ENCODE measurements at places on chromosomes 3 and 15.

DNA sequence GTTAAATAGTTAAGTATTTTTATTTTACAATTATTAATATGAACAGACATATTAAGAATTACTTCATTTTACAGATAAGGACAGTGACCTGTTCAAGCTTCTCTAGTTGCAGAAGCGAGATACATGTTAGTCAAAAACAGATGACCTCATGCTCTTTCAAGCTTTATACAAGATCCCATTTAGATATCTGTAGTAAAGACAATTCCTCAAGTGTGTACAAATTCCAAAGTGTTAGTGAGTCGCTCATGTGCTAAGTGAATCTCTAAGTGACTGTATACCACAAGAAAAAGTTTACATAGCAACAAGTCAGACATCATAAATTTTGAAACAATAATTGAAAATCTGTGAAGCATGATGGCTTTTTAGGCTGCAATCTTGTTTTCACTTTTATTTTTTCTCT is 293.8 kb downstream of the ROBO1 start:
- DNase-seq: no peak

- DNase-seq: no peak
These were observed 66.1 kb downstream of the TPRA1 start for GRCh38 chr3:127524296-127524896.

DNA sequence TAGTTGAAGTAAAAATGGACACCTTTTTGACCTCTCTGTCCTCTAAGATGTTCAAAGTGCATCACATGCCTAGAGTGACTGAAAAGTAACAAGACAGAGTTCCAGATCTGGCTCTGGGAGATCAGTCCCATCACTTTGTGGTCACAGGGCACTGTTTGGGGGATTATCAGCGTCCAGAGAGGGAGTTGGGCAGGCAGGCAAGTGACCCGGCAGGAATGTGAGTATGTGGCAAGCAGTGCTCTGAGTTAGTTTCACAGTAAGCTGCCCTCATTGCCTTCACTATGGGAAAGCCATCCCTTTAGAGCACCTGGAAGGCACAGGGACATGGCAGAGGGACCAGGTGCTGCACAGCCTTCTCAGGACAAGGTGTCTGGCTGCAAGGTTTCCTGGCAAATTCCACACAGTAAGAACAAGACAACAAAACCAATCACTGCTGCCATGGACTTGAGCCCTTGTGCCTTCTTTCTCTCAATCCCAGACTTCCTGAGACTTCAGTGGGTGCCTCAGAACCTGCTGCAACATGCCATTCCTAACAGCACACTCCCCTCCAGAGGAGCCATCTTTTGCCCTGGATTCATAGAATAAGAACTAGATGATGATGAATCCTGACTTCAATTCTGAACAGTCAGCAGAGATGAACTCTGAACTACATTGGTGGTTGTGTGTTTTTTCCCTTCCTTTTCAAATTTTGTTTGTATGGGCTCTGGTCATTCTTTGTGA is 55.2 kb downstream of the TIPARP start:
- no peak for DNase-seq

GRCh38 chr3:185651971-185652370 is 65.9 kb downstream of the SENP2 start:
- DNase-seq: no peak

GRCh38 chr15:47504624-47505256 is 212.6 kb upstream of the SEMA6D start:
- DNase-seq: no peak

GRCh38 chr3:183158551-183159006 is 4.0 kb downstream of the LAMP3 start:
- DNase-seq: peak; percentile 9

GRCh38 chr3:84108442-84108971 is 850.3 kb upstream of the CADM2 start:
- no peak for DNase-seq
